Ovary (tissue), 10 donors: ENCODE measurements at places on chromosomes 2 and 18. TPM values are rescaled to one million over a fixed set of nuclear protein-coding genes. Genes with fewer than 3 reads are reported as not detected.

- peak; percentile 71 for DNase-seq
Observed at GRCh38 chr2:241808051-241808720, 807 bp upstream of the NEU4 start.

DNA sequence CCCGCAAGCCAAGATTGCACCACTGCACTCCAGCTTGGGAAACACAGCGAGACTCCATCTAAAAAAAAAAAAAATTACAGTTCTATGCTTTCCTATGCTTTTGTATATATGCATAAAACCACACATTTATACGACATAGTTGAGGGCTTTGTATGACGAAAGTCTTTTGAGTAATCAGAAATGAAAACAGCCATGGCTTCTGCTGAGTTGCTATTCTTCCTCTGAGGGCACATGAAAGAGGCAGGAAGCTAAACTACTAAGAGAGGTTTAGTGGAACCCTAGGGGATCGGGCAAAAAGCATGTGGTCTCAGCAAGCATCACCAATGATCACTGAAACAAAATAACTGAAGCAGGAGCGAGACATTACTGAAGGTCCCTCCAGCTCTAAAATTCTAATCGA, 99.6 kb downstream of the ZAP70 start:
- DNase-seq: no peak

GRCh38 chr2:153811516-153811915, 60.2 kb upstream of the GALNT13 start:
- no peak for DNase-seq

GRCh38 chr18:77601567-77601966, 351.9 kb downstream of the GALR1 start:
- no peak for DNase-seq

- no peak for DNase-seq
Observed at GRCh38 chr18:22334567-22334966, 83.1 kb downstream of the CTAGE1 start.

DNA sequence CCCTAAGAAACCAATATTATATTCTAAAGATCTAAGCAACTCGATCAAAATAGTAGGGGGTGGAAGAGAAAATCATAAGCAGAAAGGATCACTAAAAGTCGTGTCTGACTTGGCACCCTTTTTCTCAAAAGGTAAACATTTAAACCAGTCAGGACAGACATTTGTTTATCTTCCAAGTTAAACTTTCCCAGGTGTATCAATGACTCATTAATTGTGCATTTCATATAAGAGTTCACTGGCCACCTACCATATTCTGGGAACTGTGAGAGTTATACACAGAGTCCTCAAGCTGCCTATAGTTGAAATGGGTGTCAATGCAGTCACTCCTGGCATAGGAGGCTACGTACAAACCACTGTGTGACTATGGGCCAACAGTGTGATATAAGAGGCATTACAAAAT, 4.8 kb upstream of the ACVR1 start:
- no peak for DNase-seq

POTEE gene
- total RNA-seq: 0.13 TPM

ARHGAP25 gene
- total RNA-seq: 9.4 TPM
